ENCODE measurements at places on chromosomes 16 and 17. TPM values are rescaled to one million over a fixed set of nuclear protein-coding genes. Genes with fewer than 3 reads are reported as not detected.

GRCh38 chr16:60304720-60305119 lies 1570.6 kb upstream of the GOT2 start:
- DNase-seq, result no peak

GRCh38 chr16:60811051-60811608 lies 1225.1 kb downstream of the CDH8 start:
- no peak for DNase-seq

- DNase-seq, result no peak
These were observed 12.9 kb downstream of the ZNF750 start for GRCh38 chr17:82826956-82827355.

GRCh38 chr17:79683365-79683764 lies 47.4 kb upstream of the ENPP7 start:
- no peak for DNase-seq

Gene PIMREG
- total RNA-seq, result 0.42 TPM

Gene PRR29
- 3.5 TPM for total RNA-seq

Gene SHBG
- total RNA-seq, result not detected

Data from ureter (tissue), 1 donor.